ENCODE measurements at places on chromosomes 4 and X. TPM values are rescaled to one million over a fixed set of nuclear protein-coding genes. Genes with fewer than 3 reads are reported as not detected.

XK gene
- polyA plus RNA-seq, result 1.1 TPM

SPARCL1 gene
- polyA plus RNA-seq, result 9.2 TPM

DNA sequence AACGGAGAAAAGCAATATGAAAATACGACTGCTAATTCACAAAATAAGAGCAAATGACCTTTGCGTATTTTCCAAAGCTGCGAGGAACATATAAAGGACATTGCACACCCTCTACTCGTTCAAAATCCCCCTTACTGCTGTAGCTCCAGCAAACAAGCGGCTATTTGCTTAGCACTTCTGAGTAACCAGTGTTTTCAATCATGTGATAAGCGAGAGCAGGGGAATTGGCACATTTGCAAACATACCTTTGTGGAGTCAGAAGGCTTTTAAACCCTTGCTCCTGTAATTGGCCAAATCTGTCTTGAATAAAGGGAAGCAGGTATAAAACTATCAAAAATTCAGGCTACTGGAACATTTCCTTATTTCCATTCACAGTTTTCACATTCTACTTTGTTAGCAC is 610.2 kb downstream of the UBE2NL start:
- DNase-seq, result no peak

- DNase-seq, result no peak
These were observed 20.0 kb upstream of the CAMK2D start for GRCh38 chr4:113781439-113782040.

DNA sequence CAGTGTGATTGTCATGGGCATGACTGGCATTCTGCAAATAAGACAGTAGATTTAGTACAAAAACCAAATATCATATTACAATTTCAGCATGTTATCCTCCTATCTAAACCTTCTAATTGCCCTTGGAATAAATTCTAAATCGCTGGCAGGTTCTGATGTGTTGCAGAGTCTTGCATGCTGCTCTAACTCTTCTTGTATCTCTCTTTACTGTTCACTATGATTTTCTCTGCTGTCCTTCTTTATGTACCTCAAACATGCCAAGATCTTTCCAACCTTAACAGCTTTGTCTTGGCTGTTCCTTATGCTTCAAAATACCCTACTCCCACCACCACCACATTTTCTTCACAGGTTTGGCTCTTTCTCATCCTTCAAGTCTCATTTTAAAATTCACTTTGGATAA is 43.0 kb upstream of the KCNIP4 start:
- no peak for DNase-seq

DNA sequence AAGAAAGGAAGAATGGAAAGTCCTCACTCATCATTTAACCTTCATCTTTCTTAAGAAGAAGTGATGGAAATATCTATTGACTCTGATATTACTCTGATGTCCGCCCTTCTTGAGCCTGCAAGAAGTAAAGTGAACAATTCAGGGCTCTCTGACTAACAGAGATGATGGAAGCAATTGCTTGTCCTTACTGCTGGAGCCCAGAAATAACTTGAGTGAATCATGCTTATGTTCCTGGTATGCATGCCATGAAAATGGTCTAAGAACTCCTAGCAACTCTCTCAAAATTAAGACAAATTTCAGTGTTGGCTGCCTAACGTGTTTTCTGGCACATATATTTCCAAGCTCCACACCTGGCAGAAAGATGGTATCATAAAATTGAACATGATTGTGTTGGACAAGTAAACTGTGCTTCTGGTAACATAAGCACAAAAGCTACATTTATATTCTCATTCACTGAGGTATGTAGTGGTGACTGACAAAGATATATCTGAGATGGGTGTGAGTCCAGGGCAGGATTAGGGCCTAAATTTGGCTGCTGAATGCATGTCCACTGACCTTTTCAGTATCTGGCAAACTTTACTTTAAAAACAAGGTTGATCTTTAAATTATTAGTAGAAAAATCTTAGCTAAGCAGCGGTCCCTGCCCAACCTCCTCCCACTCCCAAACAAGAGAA is 109.2 kb upstream of the OTUD4 start:
- DNase-seq, result no peak

DNA sequence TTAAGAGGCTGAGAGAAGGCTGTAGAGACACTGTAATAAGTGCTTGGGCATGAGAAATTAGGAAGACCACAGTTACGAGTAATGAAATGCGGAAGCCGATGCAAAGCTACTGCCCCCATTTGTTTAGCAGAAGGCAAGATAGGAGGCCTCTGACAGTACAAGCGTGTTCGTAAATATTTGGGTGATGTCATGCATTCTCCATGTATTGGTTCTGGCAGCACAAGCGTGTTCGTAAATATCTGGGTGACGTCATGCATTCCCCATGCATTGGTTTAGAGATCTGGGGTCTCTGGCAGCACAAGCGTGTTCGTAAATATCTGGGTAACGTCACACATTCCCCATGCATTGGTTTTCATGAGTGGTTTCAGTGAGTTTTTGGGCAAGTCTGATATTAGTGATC is 661.5 kb upstream of the FRG1 start:
- no peak for DNase-seq

DNA sequence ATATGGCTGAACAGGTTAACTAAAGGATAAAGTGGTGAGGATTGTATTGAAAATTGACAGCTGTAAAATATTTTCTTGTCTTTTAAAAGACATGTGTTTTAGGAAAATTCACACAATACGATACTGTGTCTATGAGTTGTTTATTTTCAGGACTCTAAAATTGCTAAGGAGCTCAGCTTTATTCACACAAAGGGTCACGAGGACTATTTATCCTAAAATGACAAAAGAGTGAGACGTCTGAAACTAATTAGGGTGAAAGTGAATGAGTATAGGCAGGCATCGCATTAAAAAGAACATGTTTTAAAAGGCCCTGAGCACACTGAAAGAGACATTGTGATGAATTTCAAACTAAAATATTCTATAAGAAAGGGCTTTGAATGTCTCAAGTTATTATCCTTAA is 304.7 kb downstream of the SH2D1A start:
- no peak for DNase-seq

Data from left kidney (tissue), 8 donors.